Activated T-cell treated with anti-CD3 and anti-CD28 coated beads for 1 hour (primary cell): ENCODE measurements at places on chromosomes 2 and 18.

DNA sequence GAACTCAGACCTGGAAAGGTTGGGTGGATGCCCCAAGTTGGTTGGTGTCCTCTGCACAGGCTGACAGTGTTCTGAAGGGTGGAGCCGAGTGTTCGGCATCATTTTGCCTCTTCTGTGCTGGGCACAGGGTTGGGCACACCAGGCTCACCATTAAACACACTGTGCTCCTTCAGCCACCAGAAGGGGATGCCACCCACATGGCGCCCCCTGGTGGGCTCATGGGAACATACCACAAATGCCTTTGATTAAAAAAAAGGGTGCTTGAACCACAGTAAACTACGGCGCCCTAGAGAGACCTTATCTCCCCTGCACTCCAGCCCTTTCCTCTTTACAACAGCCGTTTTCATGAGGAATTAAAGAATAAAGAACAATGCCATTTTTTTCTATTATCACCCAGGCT lies 89.4 kb downstream of the CELF4 start:
- DNase-seq, result no peak

DNA sequence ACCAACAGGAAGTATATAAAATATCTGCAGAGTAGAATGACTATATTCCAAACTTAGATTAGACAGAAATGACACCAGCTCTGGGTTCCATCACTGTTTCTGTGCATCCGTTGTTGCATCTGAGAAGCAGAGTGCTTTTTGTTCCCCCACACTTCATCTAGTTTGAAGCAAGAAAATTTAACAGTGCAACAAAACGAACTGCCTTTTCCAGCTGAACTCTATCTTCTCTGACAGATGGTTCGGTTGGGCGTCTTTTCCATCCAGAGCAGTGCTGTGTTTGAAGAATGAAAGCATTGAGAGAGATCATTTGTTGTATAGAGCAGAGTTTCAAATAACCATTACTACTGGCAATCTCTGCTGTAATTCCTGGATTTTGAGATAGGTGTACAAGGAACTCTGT lies 757.5 kb downstream of the DPP10 start:
- no peak for DNase-seq

DNA sequence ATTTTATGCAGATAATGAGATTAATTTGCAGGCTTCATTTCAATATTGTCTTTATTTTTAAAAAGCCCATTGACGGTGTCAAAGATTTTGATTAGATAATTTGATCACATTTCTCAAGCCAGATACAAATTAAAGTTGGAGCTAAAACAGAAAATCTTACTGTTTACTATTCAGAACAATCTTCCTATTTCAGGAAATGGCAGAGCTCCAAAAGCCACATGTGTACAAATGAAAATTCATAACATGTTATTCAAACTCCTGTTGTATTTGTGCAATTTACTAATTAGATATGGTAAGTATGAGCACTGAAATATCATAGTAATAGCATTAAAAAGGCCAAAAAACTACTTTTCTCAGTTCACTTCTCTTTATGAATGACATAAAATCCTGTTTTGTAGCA lies 682.9 kb downstream of the KCNJ3 start:
- DNase-seq, result no peak

DNA sequence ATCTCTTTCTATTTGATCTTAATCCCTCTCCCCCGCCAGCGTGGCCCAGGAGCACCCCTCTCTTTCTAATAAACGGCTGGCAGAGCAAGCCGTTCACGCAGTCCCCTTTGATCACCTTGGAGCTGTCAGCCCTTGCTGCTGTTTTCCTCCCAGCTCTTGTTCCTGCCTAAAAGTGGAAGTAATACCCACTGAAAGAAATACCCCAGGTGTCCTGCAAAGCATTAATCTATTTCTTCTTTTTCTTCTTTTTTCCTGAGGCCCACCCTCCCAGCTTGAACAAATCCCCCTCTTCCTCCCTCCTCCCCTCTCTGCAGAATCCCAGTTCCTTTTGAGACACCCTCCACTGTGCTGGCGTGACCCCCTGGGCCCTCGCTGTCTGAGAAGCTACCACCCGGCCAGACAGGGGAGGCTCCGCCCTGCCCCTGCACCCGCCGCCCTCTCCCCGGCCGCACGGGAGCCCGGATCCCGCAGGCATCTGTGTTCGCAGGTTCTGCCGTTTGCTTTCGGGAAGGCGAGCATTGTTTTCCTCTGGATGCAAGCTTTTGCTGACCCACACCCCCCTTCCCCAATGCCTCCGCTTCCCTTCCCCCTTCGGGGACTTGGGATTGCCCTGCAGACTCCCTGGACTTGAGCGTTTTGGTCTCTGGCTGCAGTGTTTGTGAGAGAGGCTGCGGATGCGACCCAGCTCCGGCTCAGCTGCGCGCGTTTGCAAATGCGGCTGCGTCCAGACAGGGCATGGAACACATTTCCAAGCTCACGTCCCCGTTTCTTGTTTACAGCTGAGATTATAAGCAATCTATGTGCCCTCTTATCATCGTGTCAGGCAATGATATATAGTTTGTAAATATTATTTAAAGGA lies 631.5 kb downstream of the NYAP2 start:
- DNase-seq, result no peak

DNA sequence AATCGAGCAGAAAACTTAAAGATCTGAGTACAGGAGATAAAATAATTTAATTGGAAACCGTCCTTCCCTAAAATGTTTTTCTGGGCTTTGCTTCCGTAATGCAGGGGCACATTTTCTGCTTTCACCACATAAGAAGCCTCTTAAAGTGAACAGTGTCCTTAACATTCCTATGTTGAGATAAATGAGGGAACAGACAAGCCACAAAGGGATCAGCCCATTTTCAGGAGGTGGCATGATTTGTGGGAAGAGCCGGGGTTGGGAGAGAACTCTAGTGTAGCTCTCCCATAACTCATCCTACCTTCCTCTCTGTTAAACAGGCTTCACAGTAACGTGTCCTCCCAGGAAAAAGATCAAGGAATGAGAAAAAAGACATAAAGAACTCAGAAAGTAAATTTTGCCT lies 56.9 kb upstream of the ACVR1C start:
- no peak for DNase-seq

GRCh38 chr18:36511791-36512352 lies 214.4 kb downstream of the FHOD3 start:
- DNase-seq, result no peak

GRCh38 chr2:20611077-20611843 lies 39.6 kb downstream of the HS1BP3 start:
- no peak for DNase-seq

DNA sequence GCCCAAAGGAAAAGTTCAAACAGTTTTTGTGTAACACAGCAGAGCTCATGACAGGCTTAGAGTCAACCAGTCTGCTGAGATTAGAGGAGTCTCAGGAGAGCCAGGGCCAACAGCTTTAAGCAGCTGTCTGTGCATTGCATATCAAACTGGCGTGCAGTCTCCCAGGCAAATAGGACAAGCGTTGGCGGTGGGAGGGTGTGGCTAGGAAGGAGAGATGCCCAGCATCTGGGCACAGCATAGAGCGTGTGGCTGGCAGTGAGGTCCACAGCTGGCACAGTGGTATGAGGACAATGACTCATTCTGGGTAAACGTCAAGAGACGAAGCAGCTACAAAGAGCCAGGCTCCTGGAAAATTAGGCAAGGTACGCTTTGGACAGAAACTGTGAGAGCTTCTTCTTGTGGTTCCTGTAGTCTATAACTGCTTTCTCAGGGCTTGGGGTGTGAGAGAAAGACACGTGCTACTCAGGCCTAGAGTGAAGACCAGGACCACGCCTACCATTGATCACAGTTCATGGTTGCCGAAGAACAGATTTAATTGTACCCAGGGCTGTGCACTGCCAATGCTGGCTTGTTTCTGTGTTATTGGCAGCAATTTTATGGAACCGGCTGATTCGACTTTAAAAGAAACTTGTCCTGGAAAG lies 14.8 kb downstream of the ZAP70 start:
- DNase-seq, result no peak

GRCh38 chr2:181145645-181146044 lies 165.2 kb downstream of the UBE2E3 start:
- DNase-seq, result no peak

GRCh38 chr2:177283906-177284305 lies 19.4 kb upstream of the NFE2L2 start:
- DNase-seq, result no peak

DNA sequence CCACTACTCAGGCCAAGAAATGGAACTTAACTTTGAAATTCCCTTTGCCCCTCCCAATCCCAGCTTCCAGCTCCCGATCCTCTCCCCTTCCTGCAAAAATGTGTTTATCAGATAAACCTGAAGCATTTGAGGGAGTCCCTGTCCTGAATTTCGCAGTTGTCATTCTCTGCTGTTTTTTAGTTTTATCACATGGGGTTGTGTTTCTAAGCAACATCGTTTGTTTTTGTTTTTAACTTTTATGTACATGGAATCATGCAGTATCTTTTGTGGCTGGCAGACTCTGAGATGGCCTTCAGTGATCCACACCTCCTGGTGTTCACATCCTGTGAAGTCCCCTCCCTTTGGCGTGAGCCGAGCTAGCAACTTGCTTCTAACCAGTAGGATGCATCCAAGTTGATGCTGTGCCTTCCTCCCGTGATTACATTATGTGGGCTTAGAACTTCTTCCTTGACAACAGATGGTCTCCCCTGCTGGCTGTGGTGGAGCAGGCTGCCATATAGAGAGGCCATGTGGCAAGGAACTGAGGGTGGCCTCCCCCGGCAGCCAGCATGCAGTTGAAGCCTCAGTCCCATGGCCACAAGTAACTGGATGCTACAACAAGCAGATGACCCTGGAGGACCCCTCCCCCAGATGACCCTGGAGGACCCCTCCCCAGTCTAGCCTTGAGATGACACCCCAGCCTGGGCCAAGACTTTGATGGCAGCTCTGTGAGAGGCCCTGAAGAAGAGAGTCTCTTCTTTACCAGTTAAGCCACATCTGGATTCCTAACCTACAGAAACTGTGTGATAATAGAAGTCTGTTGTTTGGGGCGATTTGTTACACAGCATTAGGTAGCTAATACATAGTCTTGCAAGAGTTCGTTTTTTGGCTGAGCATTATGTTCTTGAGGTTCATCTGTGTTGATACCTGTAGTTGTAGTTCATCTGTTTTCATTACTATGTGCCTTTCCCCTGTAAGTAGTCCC lies 27.7 kb downstream of the SH3BP4 start:
- DNase-seq, result no peak

DNA sequence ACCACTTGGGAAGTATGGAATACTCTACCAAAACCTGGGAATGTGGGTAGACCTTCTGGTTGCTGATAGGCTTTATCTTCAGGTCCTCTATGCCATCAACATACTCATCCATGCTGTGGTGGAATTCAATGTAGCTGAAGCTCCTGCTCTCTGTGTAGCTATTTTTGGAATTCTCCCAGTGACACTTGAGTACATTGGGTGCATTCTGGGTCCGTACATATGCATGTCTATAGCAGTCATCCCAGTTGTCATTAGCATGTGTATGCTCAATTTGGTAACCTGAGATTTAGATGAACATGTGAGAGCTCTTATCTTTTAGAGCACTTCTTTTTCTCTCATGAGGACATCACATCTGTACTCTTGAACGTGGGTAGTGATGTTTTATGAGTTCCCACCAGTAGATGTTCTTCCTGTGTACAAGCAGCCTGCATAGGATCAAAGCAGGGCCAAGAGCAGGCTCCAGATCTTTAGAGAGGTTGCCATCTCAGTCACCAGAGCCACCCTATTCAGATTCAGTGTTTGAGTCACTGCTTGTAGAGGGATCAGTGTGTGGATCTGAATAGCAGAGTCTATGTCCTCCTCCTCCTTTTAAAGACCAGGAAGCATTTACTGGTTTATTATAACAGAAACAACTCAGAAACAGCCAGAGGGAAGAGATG lies 65.9 kb downstream of the MGAT5 start:
- no peak for DNase-seq

GRCh38 chr18:63528863-63529492 lies 13.2 kb upstream of the SERPINB12 start:
- no peak for DNase-seq

GRCh38 chr18:74457043-74457724 lies at the start of gene DIPK1C:
DIPK1C (minus strand) TSS chr18:74457308; CDS start chr18:74457259, 49 bp downstream.
- no peak for DNase-seq

DNA sequence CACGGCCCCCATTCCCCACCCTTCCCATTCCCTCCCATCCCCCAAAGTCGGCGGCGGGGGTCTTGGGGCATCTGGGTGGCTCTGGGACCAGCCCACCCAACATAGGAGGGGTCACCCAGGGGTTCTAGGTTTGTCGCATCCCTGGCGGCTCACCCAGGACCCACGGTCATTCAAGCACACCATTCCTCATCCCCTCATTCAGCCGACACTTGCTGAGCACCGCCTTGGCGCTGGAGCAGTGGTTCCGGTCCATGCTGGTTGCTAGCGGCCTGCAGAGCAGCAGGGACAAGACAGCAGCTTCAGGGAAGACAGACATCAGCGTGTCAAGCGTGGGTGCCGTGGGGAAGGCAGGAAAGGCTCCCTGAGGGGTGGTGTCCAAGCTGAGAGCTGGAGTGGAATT lies 50.5 kb upstream of the OTOS start:
- DNase-seq, result no peak
